ENCODE measurements at places on chromosomes 16 and 17. TPM values are rescaled to one million over a fixed set of nuclear protein-coding genes. Genes with fewer than 3 reads are reported as not detected.

PTX4 gene
- polyA plus RNA-seq: not detected

GAST gene
- polyA plus RNA-seq: not detected

PPL gene
- polyA plus RNA-seq: 561 TPM

EVPLL gene
- 21.5 TPM for polyA plus RNA-seq

BAIAP3 gene
- 1.2 TPM for polyA plus RNA-seq

MT4 gene
- polyA plus RNA-seq: 1.3 TPM

HS3ST2 gene
- 0.08 TPM for polyA plus RNA-seq

KRT32 gene
- 1.9 TPM for polyA plus RNA-seq

SRP68 gene
- 34.3 TPM for polyA plus RNA-seq

SHCBP1 gene
- polyA plus RNA-seq: 1.7 TPM

GPR179 gene
- 0.04 TPM for polyA plus RNA-seq

LDHD gene
- 12.6 TPM for polyA plus RNA-seq

NPIPA5 gene
- polyA plus RNA-seq: 18.2 TPM

CSH1 gene
- not detected for polyA plus RNA-seq

PARD6A gene
- 1.2 TPM for polyA plus RNA-seq

TUBB3 gene
- 0.16 TPM for polyA plus RNA-seq

CCDC182 gene
- polyA plus RNA-seq: not detected

IRX3 gene
- polyA plus RNA-seq: 20.2 TPM

RGS9 gene
- polyA plus RNA-seq: 2.0 TPM

HOXB3 gene
- polyA plus RNA-seq: 12.7 TPM

DLX3 gene
- 2.9 TPM for polyA plus RNA-seq

KRT31 gene
- polyA plus RNA-seq: 16.7 TPM

MT1G gene
- 459 TPM for polyA plus RNA-seq

MARCHF10 gene
- polyA plus RNA-seq: 0.10 TPM

HOXB1 gene
- 0.29 TPM for polyA plus RNA-seq

GP1BA gene
- 0.02 TPM for polyA plus RNA-seq

KRTAP9-8 gene
- polyA plus RNA-seq: not detected

ZNF597 gene
- 0.49 TPM for polyA plus RNA-seq

TIGD7 gene
- polyA plus RNA-seq: 0.99 TPM
